Gastroesophageal sphincter (tissue), 4 donors: ENCODE measurements at places on chromosomes 7 and 10.

DNA sequence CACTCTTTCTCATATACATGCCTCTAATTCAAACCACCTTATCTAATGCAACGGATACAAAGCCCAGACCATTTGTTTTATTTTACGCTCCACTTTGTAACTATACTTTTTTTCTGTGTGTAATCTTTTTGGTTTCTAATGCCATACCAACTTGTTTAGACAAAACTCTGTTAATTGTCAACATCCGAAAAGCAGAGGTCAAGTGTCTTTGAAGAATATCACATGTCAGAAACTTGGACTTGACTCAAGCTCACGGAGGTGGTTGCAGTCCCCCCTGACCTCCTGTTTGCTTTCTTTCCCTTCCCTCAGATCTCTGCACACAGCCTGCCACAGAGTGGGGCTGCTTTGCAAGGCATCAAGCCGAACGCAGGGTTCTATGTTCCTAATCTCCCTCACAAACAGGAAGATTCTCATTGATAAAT is 698.9 kb downstream of the PARD3 start:
- ATAC-seq = no peak

DNA sequence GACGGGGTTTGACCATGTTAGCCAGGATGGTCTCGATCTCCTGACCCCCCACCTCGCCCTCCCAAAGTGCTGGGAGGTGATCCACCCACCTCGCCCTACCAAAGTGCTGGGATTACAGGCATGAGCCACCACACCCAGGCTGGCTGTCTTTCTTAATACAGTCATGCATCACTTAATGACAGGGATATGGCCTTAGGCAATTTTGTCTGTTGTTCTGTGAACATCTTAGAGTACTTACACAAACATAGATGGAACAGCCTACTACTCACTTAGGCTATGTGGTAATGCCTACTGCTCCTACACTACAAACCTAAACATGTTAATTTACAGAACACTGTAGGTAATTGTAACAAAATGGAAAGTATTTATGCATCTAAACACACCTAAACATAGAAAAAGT is 106.6 kb upstream of the KCNMA1 start:
- ATAC-seq = no peak

DNA sequence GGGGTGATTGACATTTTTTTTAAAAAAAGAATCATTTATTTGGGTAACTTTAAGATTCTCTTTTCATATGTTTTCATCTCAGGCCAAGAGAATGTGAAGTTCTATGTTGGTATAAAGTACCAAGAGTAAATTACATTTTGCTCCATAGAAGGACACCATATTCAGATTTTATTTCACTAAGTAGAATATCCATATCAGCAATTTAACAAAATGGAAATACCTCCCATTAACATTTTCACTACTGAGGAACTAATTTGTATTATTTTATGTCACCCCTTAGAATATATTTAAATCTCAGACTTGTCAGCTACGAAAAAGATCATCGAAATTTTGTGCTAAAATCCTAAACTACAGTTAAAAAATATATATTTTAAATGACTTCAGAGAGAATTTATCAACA is 274.3 kb downstream of the SEMA3D start:
- no peak for ATAC-seq

DNA sequence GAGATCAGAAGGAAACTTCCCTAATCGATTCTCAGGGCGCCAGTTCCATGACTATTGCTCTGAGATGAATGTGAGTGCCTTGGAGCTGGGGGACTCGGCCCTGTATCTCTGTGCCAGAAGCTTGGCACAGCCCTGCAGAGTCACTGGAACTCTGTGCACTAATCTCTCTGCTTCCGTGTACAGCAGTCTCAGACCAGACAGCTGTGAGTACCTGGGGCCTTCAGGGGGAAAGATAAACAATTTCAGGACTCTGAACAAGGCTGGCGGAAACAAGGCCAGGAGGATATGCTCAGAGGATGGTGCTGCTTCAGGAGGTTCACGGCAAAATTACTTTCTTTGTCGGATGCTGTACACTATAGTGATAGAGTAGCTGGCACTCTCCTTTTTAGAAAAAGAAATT is 131.7 kb upstream of the PRSS58 start:
- no peak for ATAC-seq

- ATAC-seq = no peak
Observed at GRCh38 chr10:62812672-62813439, 3.3 kb downstream of the EGR2 start.

DNA sequence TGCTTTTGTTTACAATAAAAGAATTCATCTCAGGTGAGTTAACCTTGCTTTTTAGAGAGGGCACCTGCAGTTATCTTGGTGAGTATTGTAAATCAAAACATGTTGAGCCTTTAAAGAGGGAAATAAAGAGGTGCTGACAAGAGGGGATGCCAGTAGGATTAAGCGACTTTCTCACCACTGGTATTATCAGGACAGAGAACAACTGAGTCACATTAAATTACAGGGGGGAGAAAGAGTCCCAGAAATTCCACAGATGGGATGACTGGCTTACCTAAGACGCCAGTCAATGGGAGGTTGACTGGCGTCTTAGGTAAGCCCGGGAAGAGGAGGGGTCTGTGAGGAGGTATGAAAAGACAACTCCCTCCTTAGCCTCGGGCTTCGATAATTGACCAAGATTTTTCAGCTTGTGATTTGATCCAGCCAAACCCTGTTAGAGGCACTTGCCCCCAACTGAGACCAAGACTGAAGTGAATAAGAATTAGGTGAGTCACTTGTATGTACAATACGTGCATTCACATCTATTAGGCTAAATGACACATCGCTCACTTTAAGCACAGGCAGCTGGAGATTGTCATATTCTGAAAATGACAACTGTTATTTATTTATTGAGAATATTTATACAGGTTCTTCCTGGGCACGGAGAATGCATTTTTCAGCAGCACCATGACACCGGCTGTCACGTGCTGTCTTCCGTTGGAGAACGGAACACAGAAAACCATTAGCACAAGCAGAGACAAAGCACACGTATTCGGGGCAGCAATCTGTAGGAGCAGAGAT is 117.6 kb downstream of the SEM1 start:
- no peak for ATAC-seq

DNA sequence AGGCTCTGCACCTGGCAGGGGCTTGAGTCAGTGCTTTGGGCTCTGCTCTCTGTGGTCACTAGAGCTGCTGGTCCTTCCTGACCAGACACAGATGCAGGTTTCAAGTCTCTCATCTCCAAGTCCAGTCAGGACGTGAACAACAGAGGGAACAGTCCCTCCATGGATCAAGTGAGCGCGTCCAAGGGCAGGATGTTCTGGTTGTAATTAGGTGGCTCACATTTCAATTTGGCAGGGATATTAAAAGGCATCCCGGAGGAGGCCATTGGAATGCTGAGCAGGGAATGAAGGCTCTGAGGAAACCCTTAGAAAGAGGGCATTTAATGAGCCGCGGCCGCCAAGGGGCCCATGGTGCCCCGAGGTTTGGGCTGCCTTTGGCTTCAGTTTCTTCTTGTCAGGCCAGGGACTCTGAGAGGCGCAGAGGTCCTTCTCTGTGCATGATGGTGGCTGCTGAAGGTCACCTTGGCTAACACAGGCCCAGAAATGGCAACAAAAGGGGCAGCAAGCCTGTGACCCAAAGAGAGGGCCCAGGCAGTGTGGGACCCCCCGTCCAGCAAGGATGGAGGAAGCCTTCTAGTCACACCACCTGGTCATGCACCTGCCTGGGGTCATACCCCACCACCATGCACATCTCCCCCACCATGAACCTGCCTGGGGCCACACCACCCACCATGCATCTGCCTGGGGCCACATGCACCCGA is 30.7 kb upstream of the INPP5A start:
- peak; percentile 77 for ATAC-seq

GRCh38 chr7:84354030-84354429 is 159.4 kb upstream of the SEMA3A start:
- no peak for ATAC-seq

DNA sequence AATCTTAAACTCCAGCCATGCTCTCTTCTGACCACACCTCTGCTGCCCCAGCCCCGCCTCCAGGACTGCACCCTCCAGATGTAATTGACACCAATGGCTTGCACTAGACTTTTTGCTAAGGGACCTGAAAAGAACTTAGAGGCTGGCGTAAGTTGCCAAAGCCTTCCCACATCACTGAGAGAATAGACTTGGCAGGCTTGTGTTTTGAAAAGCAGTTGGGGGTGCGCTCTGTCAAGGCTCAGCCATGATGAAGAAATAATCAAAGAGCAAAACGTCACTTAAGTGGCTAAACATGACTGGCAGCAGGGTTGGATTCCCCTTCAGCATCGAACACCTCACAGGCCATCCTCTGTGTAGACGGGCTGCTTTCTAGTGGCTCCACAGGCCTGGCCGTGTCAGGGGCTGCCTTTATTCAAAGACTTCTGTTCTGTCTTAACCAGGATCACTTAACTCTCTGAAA is 195.2 kb upstream of the C7orf33 start:
- no peak for ATAC-seq

GRCh38 chr7:117270371-117270770 is 52.5 kb downstream of the WNT2 start:
- no peak for ATAC-seq

- no peak for ATAC-seq
Observed at GRCh38 chr7:143284591-143285469, at the start of gene TMEM139. TMEM139 (plus strand) TSS chr7:143284958; CDS start chr7:143285958, 1,000 bp downstream.

DNA sequence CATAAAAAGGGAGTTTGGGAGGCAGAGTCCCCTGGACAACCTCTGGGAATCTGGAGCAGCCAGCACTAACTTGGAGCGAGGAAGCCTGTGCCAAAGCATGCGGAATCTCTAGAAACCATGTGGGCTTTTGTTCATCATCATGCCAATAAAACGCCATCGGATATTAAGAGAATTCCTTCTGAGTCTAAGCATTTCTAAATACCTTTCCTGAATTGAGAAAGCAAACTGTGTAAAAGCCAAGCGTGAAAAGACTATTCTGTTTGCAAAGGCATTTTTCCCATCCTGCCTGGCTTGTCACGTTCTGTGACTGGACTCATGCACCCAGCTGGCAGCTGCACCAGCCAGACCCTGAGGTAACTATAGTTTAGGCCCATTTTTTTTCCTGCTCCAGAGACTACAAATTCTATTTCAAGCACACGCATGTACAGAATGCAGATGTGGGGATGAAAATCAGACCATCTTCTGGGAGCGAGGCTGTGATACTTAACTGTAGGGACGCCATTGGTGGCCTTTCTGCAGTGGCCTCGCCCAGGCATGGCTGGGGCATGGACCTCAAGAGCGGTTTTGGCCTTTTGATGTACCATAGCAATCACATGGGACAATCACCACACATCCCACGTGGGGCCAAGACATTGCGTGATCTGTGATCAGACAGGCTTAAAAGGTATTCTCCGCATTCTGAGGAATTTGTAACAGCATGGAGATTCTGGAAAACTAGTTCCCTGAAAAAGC is 218.9 kb downstream of the KIAA1217 start:
- ATAC-seq = no peak

- ATAC-seq = no peak
Observed at GRCh38 chr7:154791611-154792010, 211.3 kb downstream of the PAXIP1 start.

DNA sequence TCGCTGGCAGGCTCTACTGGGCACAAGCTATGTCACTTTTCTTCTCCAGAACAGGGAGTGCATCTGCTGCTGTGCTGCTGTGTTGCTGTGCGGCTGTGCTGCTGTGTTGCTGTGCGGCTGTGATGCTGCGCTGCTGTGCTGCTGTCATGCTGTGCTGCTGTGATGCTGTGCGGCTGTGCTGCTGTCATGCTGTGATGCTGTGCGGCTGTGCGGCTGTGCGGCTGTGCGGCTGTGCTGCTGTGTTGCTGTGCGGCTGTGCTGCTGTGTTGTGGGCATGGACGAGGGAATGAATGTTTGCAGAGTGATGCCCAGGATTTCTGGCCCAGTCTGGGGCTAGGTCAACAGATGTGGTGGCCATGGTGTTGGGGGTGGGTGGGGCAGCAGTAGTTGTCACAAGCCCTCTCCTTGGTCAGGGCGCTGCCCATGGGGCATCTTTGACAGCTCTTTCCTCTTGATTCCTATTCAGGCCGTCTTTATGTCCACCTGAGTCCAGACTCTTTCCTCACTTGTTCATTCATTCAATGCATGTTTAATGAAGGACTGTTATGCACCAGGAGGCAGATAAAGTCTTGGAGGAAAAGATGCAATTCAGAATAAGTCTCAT is 55.6 kb downstream of the C10orf120 start:
- ATAC-seq = no peak

DNA sequence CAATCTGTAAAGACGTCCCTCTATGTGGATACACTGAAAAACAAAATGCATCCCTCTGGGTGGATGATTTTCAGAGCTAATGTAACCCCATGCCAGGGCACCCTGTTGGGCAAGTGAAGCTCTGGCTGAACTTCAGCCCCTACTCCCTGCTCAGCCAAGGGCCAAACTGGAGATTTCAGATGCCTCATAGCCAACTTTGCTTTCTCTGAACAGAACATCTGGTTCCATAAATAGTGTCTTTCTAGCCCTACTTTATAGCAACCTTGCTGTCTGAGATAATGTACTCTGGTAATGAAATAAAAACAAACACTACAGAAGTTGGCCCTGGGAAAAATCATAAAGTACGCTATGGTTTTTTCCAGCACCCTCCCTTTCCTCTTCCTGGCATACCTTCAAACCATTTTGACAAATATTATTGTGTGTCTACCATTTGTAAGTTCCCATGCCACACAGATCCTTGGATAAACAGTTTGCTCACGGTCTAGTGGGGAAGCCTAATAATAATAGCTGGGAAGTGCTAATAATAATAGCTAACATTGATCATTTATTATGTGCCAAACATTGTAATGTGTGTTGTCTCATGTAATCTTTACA is 3.4 kb downstream of the ENTPD1 start:
- no peak for ATAC-seq

DNA sequence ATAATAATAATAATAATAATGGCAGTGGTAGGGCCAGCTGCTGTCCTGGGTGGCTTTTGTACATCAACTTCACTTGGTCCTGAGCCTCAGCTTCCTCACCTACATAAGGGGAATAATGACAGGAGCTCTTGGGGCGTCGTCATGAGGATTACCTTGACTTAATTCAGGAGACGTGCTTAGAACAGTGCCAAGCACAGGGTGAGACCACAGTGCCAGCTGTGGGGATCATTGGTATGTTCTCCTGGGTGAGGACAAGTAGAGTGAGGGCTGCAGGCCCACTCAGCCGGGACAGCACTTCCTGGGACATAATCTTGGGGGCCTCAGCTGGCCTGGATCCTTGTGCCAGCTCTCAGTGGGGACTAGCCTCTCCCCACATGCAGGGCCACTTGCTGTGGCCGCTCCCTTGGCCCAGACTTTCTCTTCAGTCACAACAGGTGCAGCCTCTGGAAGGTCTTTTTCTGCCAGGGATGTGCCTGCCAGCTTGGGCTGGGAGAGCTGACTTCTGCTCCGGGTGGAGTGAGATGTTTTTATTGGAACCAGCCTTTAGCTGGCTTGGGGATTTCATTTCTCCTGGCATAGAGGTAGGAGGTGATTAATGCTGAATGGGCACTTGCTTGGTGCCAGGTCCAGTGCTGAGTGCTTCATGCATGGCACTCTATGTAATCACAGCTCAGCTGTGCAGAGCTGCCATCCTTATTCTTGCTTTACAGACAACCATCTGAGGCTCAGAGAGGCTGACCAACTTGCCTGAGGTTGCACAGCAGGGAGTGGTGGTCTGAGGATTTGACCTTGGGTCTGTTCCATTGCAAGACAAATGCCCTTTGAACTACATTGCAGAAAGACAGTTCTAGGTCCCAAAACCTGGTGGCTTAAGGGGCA is 45.3 kb downstream of the TSPAN15 start:
- peak; percentile 40 for ATAC-seq

- ATAC-seq = no peak
Observed at GRCh38 chr7:45278763-45279398, 121.3 kb downstream of the RAMP3 start.
